Right atrium auricular region (tissue), 2 donors: ENCODE measurements at places on chromosomes 7 and 10. TPM values are rescaled to one million over a fixed set of nuclear protein-coding genes. Genes with fewer than 3 reads are reported as not detected.
A peak's percentile ranks its signal among the peaks of the same experiment; 100 is the strongest.

Gene OTUD1
- total RNA-seq: 27.1 TPM

Gene ERVW-1
- total RNA-seq: not detected

Gene BAIAP2L1
- 1.7 TPM for total RNA-seq

Gene PRLHR
- not detected for total RNA-seq

Gene SRGN
- total RNA-seq: 79.4 TPM

Gene SPDYE5
- not detected for total RNA-seq

DNA sequence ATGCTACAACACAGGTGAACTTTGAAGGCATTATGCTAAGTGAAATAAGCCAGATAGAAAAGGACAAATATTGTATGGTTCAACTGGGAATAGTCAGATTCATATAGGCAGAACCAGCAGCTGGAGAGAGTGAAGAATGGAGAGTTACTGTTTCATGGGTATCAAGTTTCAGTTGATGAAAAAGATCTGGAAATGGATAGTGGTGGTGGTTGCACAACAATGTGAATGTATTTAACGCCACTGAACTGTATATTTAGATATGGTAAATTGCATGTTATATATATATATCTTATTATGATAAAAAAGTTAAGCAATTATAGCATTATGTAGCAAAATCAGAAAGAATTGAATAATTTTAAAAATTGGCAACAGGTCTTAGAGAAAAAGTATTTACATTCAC is 3.9 kb downstream of the LMBR1 start:
- H3K27ac ChIP-seq: no peak overlapping the region
- no peak overlapping the region for H3K4me3 ChIP-seq
- DNase-seq: no peak
- H3K27me3 ChIP-seq: no peaks in the 10 kb centered on the region

DNA sequence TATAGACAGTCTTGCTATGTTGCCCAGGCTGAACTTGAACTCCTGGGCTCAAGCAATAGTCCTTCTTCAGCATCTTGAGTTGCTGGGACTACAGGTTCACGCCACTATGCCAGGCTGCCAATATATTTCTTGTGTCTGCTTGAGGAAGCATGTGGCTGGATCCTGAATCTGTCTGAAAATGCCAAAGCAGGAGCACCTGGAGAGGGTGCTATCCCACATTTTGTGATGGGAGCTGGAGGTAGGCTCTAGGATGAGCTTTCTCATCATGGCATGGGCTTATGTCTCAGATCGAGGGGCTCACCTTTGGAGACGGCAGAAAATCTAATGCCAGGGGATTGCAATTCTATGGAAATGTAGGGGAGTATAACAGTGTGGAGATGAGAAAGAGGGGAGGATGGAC is 744.2 kb downstream of the GRID1 start:
- DNase-seq: no peak
- no peak overlapping the region for H3K27ac ChIP-seq
- H3K4me1 ChIP-seq: no peaks in the 10 kb centered on the region

- no peak overlapping the region for H3K27ac ChIP-seq
- H3K4me1 ChIP-seq: no peaks in the 10 kb centered on the region
- no peaks in the 10 kb centered on the region for H3K36me3 ChIP-seq
- no peak for DNase-seq
- no peak overlapping the region for H3K4me3 ChIP-seq
- no peaks in the 10 kb centered on the region for H3K27me3 ChIP-seq
Measured at GRCh38 chr10:52853704-52854103, 81.1 kb upstream of the MBL2 start.

DNA sequence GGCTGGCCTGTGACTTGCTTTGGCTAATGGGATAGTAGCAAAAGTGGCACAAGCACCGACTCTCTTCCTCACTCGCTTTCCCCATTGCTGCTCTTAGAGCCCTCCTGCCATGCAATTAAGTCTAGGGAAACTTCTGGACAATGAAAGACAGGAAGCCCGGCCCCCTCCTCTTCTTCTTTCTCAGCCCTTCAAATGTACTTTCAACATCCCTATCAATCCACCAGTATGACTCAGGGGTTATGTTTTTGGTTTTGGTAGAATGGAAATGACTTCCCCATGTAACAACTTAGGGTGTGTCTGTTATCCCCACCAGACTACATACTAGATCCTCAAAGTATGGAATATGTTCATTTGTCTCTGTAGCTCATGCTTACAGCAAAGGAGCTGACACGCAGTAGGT is 139.0 kb upstream of the GDF10 start:
- no peak overlapping the region for H3K27ac ChIP-seq
- no peaks in the 10 kb centered on the region for H3K36me3 ChIP-seq
- H3K27me3 ChIP-seq: no peaks in the 10 kb centered on the region

- H3K36me3 ChIP-seq: no peaks in the 10 kb centered on the region
- H3K27me3 ChIP-seq: no peaks in the 10 kb centered on the region
- no peak for DNase-seq
- H3K4me1 ChIP-seq: peaks cover 53% of the 10 kb centered on the region
- H3K4me3 ChIP-seq: no peak overlapping the region
- no peak overlapping the region for H3K27ac ChIP-seq
Measured at GRCh38 chr7:106076537-106076936, 35.6 kb downstream of the SYPL1 start.

DNA sequence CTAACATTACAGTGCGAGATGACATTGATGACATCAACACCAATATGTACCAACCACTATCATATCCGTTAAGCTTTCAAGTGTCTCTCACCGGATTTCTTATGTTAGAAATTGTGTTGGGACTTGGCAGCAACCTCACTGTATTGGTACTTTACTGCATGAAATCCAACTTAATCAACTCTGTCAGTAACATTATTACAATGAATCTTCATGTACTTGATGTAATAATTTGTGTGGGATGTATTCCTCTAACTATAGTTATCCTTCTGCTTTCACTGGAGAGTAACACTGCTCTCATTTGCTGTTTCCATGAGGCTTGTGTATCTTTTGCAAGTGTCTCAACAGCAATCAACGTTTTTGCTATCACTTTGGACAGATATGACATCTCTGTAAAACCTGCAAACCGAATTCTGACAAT is 4.3 kb downstream of the GPR22 start:
- DNase-seq: no peak
- H3K4me3 ChIP-seq: peak overlapping the region; percentile 31
- no peaks in the 10 kb centered on the region for H3K36me3 ChIP-seq
- H3K27me3 ChIP-seq: no peaks in the 10 kb centered on the region
- H3K4me1 ChIP-seq: no peaks in the 10 kb centered on the region

DNA sequence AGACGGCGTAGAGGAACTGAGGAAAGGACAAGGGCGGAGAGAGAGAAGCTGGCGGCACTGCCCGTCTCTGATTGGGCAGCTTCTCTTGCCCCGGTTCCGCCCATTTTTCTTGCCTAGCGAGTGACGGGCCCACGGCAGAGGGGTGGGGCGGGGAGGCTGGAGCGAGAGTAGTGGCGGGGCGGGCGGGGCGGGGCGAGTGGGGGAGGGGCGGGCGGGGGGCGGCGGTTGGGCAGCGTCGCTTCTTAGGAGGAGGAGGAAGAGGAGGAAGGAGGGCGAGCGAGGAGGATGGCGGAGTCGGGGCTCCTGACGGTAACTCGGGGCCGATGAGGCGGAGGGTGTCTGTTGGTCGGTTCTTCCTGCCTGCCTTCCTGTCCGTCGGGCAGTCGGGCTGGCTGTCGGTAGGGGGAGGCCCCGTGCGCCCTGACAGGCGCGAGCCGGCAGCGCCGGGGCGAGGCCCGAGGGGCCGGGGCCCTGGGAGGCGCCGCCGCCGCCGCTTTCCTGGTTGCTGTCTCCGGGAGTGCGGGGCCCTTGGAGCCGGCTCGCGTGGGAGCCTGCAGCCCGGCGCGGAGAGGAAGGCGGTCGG is at the start of gene SHOC2:
Gene SHOC2 (plus strand): TSS at position 256 of the 583 bp plus-strand sequence. CDS start 44,755 bp downstream, outside the sequence.
- peak within 1 kb of the TSS; percentile 99 for H3K27ac ChIP-seq
- no peaks in the 10 kb centered on the region for H3K27me3 ChIP-seq
- peaks cover 35% of the 10 kb centered on the region for H3K4me1 ChIP-seq
- no peaks in the 10 kb centered on the region for H3K36me3 ChIP-seq

DNA sequence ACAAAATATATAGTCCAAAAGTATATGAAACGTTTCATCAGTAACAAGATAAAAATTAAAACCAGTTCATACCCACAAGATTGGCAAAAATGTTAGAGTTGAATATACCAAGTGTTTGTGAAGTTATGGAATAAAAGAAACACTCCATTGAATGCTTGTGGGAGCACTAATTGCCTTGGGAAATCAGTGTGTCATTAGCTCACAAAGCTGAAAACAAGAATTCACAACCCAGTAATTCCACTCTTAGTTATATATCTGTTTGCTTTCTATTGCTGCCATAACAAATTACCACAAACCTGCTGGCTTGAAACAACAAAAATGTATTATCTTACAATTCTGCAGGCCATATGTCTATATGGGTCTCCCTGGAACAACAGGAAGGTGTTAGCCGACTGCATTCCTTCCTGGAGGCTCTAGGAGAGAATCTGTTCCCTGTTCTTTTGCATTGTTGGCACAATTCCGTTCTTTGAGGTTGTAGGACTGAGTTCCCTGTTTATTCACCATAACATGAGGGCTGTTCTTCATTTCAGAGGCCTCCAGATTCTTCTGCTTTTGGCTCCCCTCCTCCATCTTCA is 45.7 kb downstream of the SEM1 start:
- H3K27ac ChIP-seq: no peak overlapping the region
- no peak for DNase-seq
- no peaks in the 10 kb centered on the region for H3K27me3 ChIP-seq
- H3K4me3 ChIP-seq: no peak overlapping the region

- H3K27ac ChIP-seq: no peak overlapping the region
- DNase-seq: no peak
- H3K4me1 ChIP-seq: no peaks in the 10 kb centered on the region
- no peaks in the 10 kb centered on the region for H3K27me3 ChIP-seq
- no peak overlapping the region for H3K4me3 ChIP-seq
- H3K36me3 ChIP-seq: no peaks in the 10 kb centered on the region
Measured at GRCh38 chr10:77068969-77069368, 568.6 kb downstream of the KCNMA1 start.

- DNase-seq: no peak
- H3K27me3 ChIP-seq: no peaks in the 10 kb centered on the region
- H3K27ac ChIP-seq: no peak overlapping the region
Measured at GRCh38 chr7:84654273-84654672, 459.7 kb upstream of the SEMA3A start.

GRCh38 chr10:69646185-69647060 is 16.4 kb downstream of the FAM241B start:
- H3K4me1 ChIP-seq: no peaks in the 10 kb centered on the region
- no peaks in the 10 kb centered on the region for H3K36me3 ChIP-seq
- DNase-seq: no peak
- H3K27ac ChIP-seq: no peak overlapping the region

DNA sequence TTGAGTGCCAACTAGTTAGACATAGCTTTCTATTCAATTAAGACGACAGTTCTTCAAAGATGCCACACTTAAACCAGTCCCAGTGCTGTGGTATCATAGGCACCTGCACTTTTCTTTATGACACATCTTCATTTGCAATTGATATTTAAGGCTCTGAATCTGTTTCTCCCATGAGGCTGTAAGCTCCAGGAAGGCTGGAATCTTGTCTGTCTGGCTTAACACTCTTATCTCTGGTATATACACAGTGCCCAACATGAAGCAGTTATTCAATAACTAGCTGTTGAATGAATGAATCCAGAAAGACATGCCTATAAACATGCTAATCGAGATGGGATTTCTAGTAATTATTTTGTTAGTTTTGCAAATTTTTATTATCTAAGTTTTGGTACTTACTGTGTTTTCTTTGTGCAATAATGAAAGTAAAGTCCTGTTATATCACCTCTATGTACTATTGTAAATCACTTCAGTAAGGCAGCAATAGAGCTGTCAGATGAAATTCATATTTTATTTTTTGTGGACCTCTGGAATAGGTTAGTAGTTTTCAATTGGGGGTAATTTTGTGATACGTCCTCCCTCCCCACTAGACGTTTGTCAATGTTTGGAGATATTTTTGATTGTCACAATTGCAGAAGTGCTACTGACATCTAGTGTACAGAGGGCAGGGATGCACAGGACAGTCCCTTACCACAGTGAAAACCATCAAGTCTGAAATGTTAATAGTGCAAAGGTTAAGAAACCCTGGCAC is 51.3 kb upstream of the STEAP4 start:
- H3K4me1 ChIP-seq: no peaks in the 10 kb centered on the region
- H3K27me3 ChIP-seq: no peaks in the 10 kb centered on the region
- no peak overlapping the region for H3K27ac ChIP-seq
- H3K4me3 ChIP-seq: no peak overlapping the region
- H3K36me3 ChIP-seq: no peaks in the 10 kb centered on the region
- no peak for DNase-seq

DNA sequence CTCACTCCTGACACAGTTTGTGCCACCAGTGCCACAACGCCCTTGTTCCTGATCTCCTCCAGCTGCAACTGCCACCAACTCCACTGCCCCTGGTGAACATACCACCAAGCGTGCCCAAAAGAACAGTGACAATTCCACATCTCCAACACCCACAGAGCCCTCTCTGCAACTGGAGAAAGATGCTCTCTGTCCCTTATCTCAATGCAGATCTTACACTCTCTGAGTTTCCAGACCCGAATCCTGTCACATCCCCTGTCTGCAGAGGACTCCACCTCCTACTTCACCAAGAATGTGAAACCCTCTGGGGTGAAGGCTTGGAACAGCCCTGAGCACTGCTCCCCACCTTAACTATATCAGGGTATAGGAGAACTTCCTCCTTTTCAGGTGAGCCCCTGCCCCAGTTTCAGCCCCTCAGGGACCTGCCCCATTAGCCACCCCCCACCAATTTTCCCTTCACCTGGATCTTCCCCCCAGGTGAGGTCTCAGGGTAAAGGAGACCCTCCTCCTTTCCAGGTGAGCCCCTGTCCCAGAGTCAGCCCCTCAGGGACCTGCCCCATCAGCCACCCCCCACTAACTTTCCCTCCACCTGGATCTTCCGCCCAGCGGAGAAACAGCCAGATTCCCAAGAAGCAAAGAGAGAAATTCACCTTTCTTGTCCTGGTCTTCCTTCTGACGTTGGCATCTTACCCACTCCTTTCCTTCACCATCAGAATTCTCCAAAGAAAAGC is 55.0 kb downstream of the CPXM2 start:
- no peak overlapping the region for H3K4me3 ChIP-seq
- H3K36me3 ChIP-seq: no peaks in the 10 kb centered on the region
- H3K4me1 ChIP-seq: no peaks in the 10 kb centered on the region
- DNase-seq: no peak

DNA sequence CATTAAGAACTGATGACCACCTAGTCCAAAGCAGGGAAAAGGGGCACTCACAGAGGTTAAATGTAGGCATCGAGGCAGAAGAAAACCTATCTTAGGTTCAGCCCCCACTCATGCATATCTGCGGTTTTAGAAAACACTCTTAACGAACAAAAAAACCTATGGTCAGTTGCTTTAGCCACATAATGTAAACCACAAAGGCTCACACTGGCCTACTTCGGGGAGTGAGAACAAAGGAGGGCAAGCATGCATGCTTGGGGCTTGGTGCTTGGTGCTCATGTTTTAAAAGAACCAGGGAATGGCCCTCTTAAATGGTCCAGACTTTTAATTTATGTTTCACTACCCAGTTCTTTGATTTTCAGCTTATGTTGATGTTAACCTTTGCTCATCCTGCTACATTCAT is 14.2 kb downstream of the INSYN2A start:
- no peak for DNase-seq
- no peaks in the 10 kb centered on the region for H3K4me1 ChIP-seq
- no peaks in the 10 kb centered on the region for H3K36me3 ChIP-seq
- H3K27ac ChIP-seq: no peak overlapping the region
- H3K27me3 ChIP-seq: no peaks in the 10 kb centered on the region
